ENCODE measurements at places on chromosomes 5 and 9.
A peak's percentile ranks its signal among the peaks of the same experiment; 100 is the strongest.

- DNase-seq = no peak
These were observed 98.4 kb downstream of the COX7C start for GRCh38 chr5:86716121-86716520.

- no peak for DNase-seq
These were observed 159.5 kb upstream of the GRAMD2B start for GRCh38 chr5:126263591-126264184.

DNA sequence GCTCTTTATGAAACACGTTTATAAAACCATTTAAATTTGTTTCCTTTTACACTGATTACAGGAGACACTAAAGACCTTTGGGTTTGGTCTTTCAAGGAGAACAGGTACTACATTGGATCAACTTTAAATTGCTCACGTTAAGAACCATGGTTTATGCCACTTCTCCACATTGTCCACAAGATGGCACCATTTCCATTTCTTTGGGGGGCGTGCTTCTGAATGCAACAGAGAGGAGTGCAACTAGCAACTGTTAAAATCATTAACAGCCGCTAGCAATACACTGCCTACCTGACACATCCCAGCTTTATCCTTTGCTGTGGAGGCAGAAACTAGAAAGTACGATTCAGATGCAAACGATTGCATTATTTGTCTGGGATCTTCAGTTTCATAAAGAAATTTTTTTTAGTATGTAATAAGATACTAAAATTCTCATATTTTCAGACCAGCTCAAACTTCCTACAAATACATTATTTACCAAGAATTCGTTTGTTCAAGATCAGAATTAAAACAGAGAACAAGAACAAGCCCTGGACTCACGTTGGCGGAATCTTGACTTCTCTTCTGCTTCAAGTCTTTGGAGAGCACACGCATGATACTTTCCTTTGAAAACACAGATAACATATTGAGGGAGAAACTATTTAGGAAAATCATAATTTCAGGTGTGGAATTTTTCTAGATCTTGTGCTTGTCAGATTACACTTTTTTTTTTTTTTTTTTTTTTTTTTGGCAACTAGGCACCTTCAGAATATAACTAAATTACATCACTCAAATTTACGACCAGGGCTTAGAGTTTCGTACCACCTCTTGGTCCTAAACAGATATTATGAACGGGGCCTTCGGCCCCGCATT is 702 bp downstream of the CDC20B start:
- peak; percentile 39 for DNase-seq

GRCh38 chr5:172101547-172102217 is 86.3 kb downstream of the STK10 start:
- no peak for DNase-seq

GRCh38 chr5:19261879-19262278 is 726.1 kb downstream of the CDH18 start:
- DNase-seq = no peak

- no peak for DNase-seq
These were observed 191.3 kb upstream of the NREP start for GRCh38 chr5:111948092-111948841.

DNA sequence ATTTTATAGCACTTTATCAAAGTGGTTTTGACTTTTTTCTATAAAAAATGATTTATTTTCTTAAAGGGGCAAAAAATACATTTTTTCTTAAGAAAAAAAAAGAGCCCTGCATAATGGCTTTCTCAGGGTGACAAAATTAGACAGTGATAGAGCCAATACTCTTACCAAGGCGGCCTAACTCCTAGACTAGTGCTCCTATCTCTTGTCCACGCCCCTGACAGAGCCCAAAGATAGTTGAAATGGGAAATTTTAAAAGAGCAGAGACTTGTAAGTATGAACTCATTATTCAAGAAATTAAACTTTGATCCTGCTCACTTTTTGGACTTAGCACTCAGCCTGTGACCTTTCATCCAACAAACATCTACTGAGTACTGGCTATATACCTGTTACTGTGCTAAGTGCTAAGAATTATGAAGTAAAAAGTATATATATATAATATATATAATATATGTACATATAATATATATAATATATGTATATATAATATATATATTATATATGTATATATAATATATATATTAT is 1.2 kb downstream of the INVS start:
- no peak for DNase-seq

DNA sequence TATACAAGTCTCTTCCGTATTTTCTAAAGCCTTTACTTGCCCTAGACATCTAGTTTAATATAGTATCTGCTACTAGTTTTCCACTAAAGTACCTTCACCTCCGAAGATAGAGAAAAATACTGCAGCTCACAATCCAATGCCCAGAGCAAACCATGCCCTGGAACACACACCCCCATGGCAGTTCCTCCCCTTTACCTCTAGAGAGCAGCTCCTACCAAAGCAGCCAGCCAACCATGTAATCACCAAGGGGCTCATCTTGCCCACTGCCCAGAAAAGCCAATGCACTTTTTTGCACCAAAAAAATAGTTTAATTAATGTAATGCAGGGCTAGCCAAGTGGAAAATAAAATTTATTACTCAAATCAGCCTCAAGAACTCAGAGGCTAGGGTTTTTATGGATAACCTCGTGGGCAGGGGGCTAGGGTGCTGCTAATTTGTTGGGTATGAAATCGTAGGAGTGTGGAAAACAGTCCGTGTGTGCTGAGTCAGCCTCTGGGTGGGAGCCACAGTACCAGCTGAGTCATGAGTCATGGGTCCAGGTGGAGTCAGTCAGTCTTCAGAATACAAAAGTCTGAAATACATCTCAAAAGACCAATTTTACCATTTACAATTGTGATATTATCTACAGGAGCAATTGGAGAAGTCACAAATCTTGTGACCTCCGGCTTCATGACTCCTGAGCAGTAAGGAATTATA is 120.1 kb upstream of the ACO1 start:
- DNase-seq = no peak

DNA sequence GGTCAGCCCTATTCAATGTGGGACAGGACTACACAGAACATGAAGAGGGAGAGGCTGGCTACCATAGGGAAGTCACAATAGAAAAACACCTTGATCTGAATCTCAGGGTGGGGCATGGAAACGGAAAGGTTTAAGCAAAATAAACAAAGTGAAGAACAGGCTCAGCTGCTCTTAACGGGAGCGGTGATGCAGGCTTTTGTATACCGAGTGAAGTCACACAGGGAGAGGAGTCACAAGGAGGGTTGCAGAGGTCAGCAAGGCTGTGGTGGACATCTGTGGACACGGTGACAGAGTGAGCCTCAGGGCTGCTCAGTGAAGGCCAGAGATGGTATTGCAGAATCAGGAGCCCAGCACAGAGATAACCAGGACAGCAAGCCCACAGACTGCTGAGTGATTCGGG is 30.6 kb upstream of the SEMA4D start:
- no peak for DNase-seq

DNA sequence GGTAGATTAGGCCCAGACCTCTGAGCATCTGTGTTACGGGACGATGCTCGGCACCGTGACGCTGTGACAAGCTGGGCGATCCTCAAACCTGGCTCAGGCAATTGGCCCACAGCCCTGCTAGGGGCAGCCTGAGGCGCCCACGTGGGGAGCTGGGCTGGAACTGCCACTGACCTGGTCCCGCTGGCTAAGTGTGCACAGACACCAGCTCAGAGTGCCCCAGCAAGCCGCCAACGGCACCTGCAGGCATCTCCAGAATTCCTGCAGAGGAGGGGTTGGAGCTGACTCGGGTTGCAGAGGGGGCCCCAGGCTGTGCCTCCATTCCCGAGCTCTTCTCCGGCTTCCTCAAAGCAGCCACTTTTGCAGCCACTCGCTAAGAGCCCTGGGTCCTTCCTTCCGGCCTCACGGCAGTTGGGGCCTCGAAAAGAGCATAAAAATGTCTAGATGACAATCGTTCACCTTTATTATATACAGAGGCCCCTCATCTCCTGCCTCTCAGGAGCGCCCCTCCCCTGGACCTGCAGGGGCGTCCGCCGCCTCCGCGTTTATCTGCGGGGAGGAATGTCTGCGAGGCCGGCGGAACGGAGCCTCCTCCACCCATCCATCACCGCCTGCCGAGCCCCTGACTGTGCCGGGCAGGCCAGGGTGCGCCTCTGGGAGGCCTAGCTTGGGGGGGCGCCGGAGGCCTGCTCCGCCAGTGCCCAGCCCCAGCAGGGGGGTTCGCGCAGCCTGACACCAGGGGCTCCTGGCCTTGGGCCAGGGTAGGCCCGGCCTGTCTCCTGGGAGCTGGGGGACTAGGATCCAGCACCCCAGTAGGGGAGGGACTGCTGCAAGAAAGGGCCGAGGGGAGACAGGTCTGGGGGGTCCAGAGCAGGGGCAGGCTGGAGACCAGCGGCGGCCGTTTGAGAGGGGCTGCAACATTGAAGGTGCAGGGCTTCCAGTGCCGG is 144.9 kb downstream of the BARX1 start:
- DNase-seq = no peak

DNA sequence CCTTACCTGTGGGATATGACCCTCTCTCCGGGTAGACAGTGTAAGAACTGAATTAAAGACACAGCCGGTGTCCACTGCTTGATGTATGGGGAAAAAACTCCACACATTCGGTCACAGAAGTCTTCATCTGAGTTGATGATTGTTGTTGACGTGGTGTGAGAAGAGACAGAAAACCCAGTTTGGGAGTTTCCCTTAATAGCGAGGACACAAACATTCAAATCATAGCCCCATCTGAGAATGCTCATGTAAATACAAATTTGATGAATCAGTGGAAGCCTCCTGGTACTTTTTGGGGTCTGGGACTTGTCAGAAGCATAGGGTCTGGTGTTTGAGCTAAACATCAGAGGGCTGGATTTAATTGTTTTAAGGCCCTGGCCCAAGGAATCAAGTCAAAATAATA is 11.0 kb downstream of the HAVCR1 start:
- no peak for DNase-seq

GRCh38 chr9:18398038-18398437 is 75.9 kb upstream of the ADAMTSL1 start:
- no peak for DNase-seq

- no peak for DNase-seq
These were observed 96.1 kb downstream of the C9orf152 start for GRCh38 chr9:110111868-110112267.

- no peak for DNase-seq
These were observed 7.7 kb downstream of the CLTB start for GRCh38 chr5:176408590-176408989.

- no peak for DNase-seq
These were observed 32.3 kb upstream of the CSF1R start for GRCh38 chr5:150118561-150119229.

- DNase-seq = no peak
These were observed 1.2 kb upstream of the CKS2 start for GRCh38 chr9:89309608-89310474.

GRCh38 chr9:122216138-122216797 is 12.5 kb downstream of the LHX6 start:
- DNase-seq = no peak

- no peak for DNase-seq
These were observed 113.9 kb downstream of the DCP2 start for GRCh38 chr5:113090336-113091106.

GRCh38 chr9:112945620-112946208 is 55.0 kb upstream of the SLC46A2 start:
- no peak for DNase-seq

GRCh38 chr9:12461763-12462460 is 231.3 kb upstream of the TYRP1 start:
- no peak for DNase-seq

DNA sequence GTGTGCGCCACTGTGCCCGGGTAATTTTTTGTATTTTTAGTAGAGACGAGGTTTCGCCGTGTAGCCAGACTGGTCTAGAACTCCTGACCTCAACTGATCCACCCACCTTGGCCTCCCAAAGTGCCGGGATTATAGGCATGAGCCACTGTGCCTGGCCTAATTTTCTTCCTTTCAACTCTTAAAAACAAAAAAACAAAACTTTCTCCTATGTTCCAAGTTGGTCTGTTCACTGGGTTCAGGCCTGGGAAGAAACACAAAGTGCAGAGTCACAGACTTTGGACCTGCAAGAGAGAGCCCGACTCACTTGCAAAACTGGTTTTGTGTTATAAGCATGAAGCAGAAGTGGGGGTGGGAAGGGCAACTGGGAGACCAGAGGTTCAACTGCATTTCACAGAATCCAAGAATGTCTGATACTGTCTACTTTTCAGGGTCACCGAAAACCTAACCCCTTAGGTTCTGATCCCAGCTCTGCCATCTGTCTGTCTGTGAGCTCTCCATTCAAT is 5.2 kb upstream of the HDHD3 start:
- no peak for DNase-seq

- no peak for DNase-seq
These were observed 801.0 kb upstream of the NUDT12 start for GRCh38 chr5:104363567-104363966.

DNA sequence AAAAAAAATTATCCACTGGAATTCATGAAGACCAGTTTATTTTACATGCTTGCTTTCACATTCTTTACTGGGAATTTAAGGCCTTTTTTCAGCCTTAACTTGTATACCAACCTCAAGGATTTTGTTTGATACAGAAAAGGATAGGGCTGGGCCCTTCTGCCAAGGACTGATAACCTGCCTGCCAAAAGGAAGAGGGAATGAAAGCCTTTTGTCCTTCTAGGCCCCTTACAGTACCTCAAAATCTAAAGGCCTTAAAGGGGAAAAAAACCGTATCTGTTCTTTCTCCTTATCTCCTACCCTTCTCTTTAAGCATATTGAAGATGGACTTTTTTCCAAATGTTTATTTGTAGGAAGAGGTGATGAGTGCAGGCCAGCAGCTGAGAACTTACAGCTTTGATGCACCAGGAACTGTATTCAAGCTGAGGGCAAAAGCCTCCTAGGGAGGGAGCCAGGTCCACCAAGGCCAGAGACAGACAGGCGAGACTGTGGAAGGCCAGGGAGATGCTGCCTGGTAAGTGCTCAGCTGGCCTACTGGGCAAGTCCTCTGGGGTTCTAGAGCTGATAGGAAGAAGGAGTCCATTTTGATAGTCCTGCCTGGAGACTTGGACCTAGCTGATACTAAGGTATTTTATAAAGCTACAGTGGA is 31.8 kb downstream of the FAXDC2 start:
- DNase-seq = no peak

DNA sequence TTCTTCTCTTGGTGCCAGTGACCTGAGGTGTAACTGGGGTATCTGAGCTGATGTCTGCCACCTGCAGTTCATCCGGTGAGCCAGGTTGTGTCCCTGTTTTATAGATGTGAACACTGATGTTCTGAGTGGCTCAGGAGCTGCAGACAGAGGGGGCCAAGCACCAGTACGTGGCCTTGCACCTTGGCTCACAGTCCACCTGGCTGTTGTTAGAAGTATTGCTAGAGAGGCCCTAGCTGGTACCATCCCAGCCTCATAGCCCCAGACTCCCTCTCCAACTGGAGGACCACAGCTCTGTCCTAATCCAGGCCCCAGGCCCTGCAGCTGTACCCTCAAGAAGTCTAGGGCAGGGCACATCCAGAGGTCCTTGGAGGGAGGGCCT is 16.2 kb downstream of the PHF2 start:
- DNase-seq = no peak

GRCh38 chr5:135131801-135132680 is 98.0 kb upstream of the PITX1 start:
- no peak for DNase-seq

GRCh38 chr5:99369797-99370593 is 441.2 kb upstream of the CHD1 start:
- no peak for DNase-seq

GRCh38 chr9:14661421-14662059 is 31.7 kb downstream of the ZDHHC21 start:
- DNase-seq = no peak

Data from pulmonary artery endothelial cell (primary cell).